ENCODE measurements at places on chromosomes 2 and 18. TPM values are rescaled to one million over a fixed set of nuclear protein-coding genes. Genes with fewer than 3 reads are reported as not detected.
A peak's percentile ranks its signal among the peaks of the same experiment; 100 is the strongest.

The VWA3B gene
- total RNA-seq = not detected

The THSD7B gene
- 7.1 TPM for total RNA-seq

The TOGARAM2 gene
- 0.61 TPM for total RNA-seq

The ZBTB7C gene
- 0.39 TPM for total RNA-seq

The KIF5C gene
- total RNA-seq = 1.1 TPM

The MREG gene
- 43.8 TPM for total RNA-seq

GRCh38 chr2:24731923-24732322, 61.3 kb downstream of the PTRHD1 start:
- no peak for DNase-seq

GRCh38 chr18:1618364-1618763, 713.7 kb downstream of the ADCYAP1 start:
- DNase-seq = no peak

GRCh38 chr2:17051538-17051937, 385.9 kb upstream of the CYRIA start:
- DNase-seq = no peak

GRCh38 chr2:63486861-63487290, 101.4 kb downstream of the WDPCP start:
- DNase-seq = peak; percentile 5

DNA sequence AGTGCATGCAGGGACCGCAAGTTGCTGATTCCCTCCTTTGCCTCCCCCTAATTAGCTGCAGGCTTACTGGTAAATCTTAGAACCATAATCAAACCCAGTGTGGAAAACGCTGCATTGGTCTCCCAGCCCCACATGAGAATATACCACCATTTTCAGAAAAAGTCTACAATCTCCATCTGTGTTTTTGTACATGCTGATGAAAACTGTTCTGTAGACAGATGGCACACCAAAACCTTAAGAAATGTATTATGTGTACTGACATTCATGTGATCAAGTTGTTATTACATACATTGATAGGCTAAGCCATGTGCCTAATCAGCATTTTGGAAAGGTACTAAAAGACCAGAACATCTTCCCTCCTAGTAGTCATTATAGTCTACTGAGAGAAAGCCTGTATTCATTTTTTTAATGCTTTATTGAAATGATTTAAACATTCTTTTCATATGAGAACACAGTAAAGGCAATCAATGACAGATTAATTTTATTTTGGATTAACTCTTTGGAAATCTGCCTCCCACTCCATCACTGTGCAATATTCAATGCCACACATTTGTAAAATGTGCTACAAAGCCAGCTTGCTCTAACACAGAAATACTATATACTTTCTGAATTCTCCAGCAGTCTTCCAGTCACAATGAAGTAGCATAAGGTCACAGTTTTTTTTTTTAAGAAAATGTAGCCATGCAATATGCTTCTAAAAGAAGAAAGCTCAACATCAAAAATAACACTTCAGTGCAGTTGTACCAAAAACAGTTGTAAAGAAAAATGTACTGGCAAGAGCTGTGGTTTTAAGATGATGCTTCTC, 1.8 kb upstream of the CRYGA start:
- no peak for DNase-seq

DNA sequence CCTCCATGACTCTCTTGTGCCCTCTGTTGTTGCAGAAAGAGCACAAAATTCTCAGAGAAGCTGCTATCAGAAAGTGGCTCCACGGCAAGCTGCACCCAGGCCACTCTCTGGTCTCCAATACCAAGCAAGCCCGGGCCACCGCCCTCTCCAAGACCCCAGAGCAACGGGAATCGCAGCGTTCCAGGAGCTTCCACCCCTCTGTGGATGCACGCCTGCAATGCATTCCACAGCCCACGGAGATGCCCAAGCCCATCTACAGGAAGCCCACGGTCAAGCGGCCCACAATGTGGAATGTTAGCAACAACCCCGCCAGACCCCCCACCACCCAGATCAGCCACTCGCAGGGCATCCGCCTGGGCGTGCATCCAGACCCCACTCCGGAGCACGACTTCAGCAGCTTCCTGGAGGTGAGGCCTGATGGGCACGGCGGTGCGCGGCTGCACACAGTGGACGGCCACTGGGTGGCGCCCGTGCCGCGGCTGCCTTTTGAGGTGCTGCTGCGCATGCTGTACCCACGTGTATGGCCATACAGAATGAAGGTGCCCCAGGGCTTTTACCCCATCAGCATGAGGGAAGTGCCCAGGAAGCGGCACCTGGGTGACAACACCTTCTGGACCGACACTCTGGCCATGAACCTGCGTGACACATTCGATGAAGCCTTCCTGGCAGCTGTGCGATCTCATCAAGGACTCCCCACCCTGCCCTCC, 6.3 kb downstream of the ANKRD53 start:
- peak; percentile 44 for DNase-seq

DNA sequence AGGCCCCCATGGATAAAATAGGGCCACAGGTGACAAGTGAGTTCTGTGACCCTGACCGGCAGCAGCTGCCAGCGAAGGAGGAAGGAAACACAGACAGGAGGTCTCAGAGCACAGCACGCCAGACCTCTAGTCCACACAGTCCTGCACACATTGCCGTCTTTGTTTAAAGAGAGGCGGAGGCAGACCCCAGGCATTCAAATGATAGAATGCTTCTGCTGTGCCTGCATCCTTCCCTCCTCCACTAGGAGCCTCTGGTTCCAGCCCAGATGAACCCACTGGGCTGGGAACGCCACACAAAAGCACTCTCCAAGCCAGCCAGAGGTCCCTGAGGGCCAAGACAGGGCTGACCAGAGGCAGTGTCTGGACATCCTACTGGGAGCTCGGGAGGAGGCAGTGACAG, 118.7 kb downstream of the KLHL29 start:
- DNase-seq = no peak

DNA sequence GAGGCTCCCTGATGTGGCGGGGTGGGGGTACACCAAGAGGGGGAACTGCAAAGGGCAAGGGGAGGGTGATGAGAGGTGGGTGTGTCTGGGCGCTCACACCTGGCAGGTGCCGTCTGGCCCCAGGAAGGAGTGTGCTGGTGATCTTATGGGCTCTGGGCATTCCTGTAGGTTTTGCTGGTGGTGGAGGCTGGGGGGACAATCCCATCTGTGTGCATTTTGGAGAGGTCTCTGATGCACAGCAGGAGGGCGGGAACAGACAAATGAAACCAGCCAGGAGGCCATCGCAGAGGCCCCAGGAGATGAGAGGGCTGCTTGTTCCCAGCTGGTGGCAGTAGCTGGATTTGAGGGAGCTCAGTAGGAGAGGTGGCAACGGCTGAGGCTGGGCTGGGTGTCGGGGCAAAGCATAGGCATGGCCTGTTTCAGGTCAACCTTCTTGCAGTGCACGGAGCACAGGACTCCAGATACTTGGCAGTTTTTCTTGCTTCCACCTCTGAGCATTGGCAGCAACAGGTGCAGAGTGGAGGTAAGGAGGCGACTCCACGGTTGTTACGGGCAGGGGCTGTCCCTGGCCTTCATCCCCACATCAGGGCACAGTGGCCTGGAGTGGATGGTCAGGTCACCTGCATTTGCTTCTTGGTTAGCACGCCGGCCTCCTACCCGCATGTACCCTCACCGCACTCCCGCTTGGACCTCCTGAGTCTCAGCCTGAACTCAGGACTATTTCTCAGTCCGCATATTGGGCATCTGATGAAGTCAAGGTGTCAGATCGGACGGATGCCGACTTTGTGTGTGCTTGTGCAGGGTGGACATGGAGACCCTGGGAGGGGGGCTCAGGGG, 194.2 kb upstream of the HDAC4 start:
- no peak for DNase-seq

DNA sequence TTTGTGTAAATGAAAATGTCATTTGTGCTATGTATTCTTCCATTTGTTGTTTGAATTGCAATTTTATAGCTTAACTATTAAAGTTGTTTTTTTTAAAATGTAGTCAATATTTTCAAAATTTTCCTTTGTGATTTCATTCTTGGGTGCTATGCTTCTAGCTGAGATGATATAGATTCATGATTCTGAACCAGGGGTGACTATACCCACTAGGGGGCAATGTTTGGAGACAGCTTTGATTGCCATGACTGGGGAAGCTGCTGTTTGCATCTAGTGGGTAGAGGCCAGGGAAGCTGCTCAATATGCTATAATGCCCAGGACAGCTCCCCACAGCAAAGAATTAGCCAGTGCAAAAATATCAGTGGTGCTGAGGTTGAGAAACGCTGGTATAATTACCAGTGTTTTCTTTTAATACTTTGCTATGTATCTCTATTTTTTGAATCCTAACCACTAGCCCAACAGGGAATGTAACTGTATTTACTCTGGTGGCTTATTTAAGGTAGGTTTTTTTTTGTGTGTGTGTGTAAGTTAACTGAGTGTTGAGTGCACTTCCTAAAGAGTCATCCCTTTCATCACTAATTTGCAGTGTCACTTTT, 99.7 kb downstream of the MEP1B start:
- peak; percentile 55 for DNase-seq

DNA sequence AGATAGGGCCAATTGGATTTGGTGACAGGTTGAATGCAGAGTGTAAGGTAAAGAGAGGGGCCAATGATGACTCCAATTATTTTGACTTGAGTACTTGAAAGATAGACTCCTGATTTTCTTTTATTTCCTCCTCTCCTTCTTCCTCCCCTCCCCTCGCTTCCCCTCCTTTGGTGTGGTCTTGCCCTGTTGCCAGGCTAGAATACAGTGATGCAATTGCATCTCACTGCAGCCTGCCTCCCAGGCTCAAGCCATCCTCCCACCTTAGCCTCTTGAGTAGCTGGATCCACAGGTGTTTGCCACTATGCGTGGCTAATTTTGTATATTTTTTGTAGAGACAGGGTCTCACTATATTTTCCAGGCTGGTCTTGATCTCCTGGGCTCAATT, 2.3 kb downstream of the DGUOK start:
- no peak for DNase-seq

- DNase-seq = no peak
These were observed 184.8 kb downstream of the NR4A2 start for GRCh38 chr2:156147594-156148330.

Measured in Caco-2 (cell line).